A549 treated with DMSO at 1 μM for 4 hours (cell line): ENCODE measurements at places on chromosomes 12 and 14. TPM values are rescaled to one million over a fixed set of nuclear protein-coding genes. Genes with fewer than 3 reads are reported as not detected.

Gene DLK1
- 0.11 to 0.80 TPM (median 0.36 TPM) in 5 replicates for total RNA-seq

Gene CISTR
- total RNA-seq = not detected in 5 replicates

Gene TAS2R14
- 0.27 to 0.94 TPM (median 0.63 TPM) in 5 replicates for total RNA-seq

Gene TBC1D30
- total RNA-seq = 1.9 to 2.5 TPM (median 2.0 TPM) in 5 replicates

Gene ASCL1
- 0.03 TPM in 2 of 5 replicates, not detected in the others for total RNA-seq
